ENCODE measurements at places on chromosomes 5 and 9.

DNA sequence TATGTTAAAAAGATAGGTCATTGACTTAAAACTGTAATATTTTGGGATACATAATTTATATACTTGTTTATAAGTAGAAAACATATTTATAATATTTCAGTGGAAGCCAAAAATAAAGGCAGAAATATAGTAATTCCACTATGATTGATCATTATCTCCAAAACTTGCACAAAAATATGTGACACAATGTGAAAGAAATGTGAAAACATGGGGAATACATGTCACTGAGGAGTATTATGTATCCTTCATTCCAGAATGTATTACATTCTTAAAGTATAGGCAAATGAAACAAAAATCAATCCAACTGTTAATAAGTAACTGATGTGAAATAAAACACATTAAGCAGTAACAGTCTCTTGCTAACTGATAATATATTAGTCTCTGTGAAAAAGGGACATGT is 236.7 kb downstream of the CDH18 start:
- DNase-seq, result no peak

GRCh38 chr5:126818736-126819135 is 41.8 kb downstream of the LMNB1 start:
- DNase-seq, result no peak

DNA sequence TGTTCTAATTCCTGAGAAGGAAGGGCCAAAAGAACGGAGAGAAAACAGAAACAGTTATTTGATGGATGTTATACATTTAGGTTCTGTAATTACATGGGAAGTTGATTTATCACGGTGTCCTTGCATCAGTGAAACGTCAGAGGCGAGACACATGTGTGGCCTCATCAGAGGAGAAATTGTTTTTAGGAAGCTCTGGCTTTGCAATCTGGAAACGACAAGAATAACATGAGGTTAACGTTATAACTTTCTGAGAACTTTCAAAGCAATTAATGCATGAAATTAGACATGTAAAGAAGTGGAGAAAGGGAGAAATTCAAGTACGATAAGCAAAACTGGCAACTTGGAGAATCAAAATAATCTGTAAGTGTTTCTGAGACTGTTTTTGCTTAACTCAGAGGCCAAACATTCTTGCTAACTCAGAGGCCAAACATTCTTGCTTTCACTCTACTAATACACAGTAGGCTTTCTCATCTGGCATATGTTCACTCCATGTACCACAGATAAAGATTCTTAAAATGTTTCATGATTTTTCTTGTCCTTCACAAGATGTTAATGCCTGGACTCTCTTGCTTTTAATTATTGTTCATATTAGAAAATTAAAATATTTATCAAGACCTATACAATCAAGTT is 933.0 kb downstream of the TLE4 start:
- no peak for DNase-seq

GRCh38 chr9:121286973-121287741 is 19.2 kb downstream of the GSN start:
- peak; percentile 84 for DNase-seq
